ENCODE measurements at places on chromosomes 4 and X.

DNA sequence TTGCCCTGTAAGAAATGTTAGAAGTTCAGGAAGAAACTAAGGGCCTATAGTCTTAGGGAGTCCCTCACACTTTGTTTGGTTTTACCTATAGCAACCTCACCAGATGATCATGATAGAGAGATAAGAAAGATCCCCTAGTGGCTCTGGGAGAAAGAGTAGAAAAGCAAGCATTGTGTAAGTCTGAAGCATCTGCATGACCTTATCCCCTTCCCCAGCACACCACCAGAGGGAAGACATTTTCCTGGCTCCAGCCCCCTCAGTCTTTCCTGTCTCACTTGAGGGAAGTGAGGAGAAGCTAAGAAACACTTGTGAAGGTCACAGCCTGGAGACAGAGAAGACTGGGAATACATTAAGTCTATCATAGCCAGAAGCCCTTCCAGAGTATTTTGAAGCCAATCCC is 154.0 kb downstream of the EVC2 start:
- no peak for DNase-seq

DNA sequence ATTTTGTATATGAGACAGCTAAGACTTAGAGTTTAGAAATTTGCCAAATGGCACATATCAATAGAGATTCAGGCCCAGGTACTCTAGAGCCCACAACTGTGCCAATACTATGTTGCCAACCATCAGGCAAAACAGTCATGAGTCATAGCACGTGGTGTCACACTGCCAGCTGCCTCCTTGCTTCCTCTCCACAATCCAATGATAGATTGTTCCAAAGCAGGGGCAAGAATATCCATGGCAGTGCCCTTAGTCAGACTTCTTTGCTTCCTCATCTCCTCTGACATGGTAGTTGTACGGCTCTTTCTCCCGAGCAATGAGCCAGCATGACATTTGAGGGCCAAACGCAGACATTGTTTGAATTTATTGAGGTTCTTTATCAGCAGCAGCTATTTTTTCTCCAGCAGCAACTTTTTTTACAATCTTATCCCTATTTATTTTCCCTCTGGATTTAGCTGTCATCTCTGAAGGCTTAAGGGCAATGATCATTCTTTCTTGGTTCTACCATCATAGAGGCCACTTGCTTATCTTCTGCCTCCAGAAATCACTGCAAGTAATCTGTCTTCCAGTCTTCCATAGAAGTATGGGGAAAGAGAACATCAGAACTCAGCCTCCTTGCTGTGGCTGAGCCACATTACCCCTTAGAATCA is 169.7 kb downstream of the COL4A6 start:
- DNase-seq, result no peak

DNA sequence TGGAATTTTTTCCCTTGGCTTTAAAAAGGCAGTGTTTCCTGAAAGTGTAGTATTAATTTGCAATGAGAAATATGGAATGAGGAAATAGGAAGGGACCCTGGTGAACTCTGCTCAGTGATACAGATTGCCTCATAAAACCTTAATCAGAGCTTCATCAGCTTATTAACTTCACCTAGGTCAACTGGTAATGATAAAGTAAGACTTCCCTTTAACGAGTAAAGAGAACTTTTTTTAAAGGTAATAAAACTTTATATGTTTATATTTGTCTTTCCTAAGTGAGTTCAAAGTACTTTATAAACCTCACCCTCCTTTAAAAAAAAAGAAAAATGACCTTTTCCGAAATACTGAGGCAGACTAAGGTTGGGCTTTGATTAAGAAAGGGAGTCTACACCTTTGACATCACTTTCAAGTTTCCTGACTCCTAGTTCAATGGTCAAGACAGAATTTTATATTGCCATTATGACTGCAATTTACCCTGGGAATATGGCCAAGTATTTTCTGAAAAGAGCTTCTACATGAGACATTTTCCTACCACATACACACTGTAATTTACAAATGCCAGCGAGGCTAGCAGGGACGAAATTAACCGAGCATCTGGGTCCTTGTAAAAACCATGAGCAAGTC is 706.3 kb upstream of the TENM3 start:
- peak; percentile 60 for DNase-seq

DNA sequence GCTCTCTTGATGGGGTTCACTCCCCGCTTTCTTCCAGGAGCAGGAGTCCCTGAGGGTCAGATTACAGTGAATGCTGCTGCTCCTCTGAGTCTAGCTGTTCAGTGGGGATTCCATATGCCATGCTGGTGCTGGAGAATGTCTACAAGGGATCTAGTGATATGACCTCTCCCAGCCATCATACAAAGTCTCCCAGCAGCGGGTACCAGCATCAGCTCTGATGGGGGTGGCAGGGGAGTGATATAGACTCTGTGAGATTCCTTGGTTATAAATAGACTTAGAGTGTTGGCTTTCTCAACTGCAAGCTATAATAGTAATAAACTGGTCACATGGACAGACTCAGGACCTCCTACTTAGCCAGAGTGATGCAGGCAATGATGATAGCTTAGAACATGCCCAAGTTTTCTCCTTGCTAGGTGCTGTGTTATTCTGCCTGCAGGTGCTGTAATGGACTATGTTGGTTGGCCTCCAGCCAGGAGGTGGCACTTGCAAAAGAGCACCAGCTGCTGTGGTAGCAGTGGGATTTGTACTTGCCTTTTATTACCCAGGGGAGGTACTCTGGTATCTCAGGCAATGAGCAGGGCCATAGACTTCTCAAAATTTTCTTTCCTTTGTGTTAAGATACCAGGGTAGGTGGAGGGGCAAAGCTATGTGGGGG is 202.9 kb downstream of the CHIC1 start:
- peak; percentile 2 for DNase-seq

DNA sequence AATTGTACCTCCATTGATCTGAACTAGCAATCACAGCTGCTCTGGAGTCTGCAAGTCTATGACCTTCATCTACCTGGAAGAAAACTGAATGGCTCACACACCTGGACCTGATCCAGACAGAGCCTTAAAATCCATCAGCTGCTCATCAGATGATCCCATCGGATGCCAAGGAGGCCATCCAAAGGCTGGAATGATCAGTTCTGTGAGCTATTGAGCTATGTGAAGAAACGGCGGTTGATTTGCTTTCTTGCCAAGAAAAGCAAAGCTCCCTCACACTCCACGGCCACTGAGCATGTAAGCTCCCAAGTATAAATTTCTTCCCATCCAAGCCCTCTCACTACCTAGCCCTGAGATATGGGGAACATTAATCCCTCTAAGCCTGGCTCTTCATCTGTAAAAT is 63.1 kb downstream of the RELL1 start:
- no peak for DNase-seq

- no peak for DNase-seq
Measured at GRCh38 chr4:37666625-37667071, 19.5 kb downstream of the RELL1 start.

DNA sequence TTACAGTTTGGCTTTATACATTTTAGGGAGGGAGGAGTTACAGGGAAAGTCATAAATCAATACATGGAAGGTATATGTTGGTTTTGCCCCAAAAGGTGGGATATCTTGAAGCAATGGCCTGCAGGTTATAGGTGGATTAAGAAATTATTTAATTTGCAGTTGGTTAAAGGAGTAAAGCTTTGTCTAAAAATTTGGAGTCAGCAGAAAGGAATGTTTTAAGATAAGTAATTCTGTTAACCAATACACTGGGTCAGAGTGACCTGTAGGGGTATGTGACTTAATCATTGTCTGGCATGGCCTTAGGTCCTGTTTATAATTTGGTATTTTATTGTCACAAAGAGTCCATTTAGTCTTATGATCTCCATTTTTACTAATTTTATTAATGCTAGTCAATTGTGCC is 115.0 kb downstream of the AGTR2 start:
- no peak for DNase-seq

GRCh38 chrX:13180807-13181206 is 136.4 kb upstream of the FAM9C start:
- no peak for DNase-seq

DNA sequence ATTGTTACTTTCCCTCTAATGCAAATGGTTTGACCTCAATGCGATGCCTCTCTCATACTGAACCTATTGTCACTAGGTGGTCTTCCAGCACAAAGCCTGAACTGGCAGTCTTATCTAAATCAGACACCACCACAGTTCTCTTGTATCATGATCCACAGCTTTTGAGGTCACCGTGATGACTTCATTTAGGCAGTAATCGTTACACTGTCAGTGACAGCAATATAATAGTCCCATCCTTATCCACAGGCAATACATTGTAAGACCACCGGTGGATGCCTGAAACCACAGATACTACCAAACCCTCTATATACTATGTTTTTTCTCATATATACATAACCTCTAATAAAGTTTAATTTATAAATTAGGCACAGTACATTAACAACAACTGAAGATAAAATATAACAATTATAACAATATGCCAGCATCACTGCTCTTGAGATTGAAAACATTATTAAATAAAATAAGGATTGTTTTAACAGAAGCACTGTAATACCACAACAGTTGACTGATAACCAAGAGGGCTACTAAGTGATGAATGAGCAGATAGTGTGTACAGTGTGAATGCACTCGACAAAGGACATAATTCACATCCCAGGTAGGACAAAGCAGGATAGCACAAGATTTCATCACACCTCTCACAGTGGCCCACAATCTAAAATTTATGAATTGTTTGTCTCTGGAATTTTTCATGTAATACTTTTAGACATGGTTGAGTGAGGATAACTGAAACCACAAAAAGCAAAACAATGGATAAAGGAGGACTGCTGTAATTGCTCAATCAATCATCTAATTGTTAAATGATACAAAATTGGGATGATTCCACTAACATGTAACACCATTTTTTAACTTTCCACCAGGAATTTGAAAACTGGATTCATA is 419.4 kb downstream of the CENPC start:
- no peak for DNase-seq

- no peak for DNase-seq
Measured at GRCh38 chrX:19602866-19603622, 87.7 kb upstream of the MAP3K15 start.

GRCh38 chr4:116453127-116453526 is 632.2 kb downstream of the TRAM1L1 start:
- no peak for DNase-seq

DNA sequence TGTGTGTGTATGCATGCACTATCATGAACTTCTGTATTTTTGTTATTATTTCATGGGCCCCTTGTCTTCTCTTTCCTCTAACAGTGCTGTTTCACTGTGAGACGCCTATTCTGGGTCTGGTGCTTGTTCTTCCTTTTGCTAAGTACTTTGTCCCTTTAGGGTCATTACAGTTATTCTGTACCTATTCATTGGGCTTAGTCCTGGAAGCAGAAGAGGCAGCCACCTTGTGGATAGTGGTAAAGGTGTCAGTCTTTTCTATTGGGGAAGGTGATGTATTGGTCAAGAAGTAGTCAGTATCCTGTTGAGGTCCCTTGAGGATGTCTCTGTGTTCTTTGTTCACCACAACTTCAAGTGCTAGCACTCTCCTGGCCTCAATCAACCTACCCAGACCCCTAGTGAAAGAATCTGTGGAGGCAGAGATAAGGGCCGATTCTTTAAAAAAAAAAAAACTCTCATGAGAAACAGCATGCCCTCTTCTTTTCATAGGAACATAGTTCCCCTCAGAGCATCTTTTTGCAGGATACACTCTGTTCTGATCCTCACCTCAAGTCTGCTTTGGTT is 593.8 kb downstream of the SPRY1 start:
- no peak for DNase-seq

DNA sequence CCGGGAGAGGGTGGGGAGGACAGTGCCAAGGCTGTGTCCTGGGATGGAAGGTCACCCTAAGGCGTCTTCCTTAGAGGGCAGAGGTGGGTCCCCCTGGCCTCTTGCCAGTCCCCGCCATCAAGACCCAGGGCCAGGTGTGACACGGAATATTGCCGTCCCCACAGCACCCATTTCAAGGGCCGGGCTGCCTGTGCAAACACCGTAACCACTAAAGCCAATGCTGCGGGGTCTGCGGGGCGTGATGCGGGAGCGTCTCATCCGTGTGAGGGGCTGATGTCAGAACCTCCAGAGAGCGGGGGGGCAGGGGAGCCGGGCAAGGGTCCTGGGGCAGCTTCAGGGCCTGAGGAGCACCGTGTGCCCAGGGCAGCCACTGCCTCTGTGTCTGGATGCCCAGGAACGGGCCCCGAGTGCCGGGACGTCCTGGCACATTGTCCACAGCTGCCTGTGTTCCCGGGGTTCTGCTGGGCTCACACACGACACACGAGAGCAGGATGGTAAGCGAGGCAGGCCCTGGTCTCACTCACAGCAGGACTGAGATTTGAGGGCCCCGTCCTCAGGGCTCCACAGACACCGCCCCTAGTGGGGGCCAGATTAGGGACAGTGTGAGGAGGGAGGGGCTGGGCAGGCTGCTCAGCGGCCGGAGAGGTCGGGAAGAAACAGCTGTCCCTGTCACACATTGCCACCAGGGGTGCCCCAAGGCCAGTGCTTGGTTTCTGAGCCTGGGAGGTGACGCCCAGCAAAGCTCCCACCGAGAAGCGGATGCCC is 29.2 kb downstream of the NKX1-1 start:
- DNase-seq, result no peak

DNA sequence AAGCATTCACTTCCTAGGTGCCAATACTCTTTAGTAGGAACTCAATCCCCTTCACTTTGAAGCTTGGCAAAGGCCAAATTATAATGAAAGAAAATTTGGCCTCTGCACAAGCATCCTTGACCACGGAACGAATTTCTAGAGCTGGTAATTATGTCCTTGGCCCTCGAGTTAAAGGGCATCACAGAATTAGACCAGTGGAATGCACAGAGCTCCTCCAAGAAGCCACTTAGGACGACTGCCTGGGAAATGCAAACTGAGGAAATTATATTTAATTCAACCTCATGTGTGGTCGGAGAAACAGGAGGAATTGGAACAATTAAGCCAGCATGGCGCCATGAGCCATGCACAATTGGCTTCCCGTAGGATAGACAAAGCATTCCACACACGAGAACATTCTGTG is 59.3 kb downstream of the NLGN4X start:
- DNase-seq, result no peak

DNA sequence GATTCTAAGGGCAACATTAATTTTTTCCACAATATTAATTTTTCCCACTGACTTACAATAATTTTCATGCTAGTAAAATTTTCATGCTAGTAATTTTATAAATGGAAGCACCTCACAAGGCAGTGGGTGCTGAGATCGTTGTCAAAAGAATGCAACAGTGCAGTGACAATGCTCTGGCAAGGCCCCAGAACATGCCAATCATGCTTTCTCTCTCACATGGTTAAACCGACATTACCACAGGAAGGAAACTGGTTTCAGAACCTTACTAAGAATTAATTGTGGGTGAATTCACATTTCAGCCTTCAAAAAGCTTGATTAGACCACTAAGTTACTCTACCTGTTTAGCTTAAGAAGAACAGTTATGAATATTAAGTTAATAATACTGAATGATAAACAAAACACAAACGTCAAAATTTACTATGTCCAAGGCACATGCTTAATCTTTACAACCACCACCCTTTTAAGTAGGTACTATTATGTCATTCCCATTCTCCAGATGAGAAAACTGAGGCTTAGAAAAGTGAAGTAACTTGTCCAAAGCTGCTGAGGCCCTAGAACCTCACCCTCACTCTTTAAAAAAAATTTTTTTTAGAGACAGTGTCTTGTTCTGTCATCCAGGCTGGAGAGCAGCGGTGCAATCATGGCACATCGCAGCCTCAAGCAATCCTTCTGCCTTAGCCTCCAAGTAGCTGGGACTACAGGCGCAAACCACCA is 10.0 kb upstream of the OPHN1 start:
- no peak for DNase-seq
